ENCODE measurements at places on chromosomes 3 and 15.

DNA sequence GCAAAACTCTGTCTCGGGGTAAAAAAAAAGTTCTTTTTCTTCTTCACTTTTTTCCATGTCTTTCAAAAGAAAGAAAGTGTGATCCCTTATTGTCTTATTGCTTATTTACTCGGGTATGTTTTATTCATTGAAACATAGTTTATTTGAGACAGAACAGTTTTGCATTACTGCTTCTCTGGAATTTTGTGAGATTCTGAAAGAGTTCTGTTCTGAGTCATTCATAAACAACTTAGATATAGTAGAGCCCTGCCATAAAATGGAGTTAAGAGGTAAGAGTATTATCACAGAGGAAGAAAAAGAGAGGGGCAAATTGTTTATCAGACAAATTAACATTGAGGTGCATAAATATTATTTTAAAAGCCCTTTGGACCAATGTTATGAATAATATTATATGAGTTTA, 522.2 kb downstream of the ROBO2 start:
- H3K4me3 ChIP-seq, result no peak overlapping the region
- H3K27me3 ChIP-seq, result no peaks in the 10 kb centered on the region
- DNase-seq, result no peak
- H3K27ac ChIP-seq, result no peak overlapping the region

GRCh38 chr3:60226912-60227311, 1024.3 kb downstream of the FHIT start:
- no peak for DNase-seq
- no peak overlapping the region for H3K27ac ChIP-seq
- H3K27me3 ChIP-seq, result peaks cover 3% of the 10 kb centered on the region
- H3K4me1 ChIP-seq, result peaks cover 29% of the 10 kb centered on the region
- H3K4me3 ChIP-seq, result no peak overlapping the region

DNA sequence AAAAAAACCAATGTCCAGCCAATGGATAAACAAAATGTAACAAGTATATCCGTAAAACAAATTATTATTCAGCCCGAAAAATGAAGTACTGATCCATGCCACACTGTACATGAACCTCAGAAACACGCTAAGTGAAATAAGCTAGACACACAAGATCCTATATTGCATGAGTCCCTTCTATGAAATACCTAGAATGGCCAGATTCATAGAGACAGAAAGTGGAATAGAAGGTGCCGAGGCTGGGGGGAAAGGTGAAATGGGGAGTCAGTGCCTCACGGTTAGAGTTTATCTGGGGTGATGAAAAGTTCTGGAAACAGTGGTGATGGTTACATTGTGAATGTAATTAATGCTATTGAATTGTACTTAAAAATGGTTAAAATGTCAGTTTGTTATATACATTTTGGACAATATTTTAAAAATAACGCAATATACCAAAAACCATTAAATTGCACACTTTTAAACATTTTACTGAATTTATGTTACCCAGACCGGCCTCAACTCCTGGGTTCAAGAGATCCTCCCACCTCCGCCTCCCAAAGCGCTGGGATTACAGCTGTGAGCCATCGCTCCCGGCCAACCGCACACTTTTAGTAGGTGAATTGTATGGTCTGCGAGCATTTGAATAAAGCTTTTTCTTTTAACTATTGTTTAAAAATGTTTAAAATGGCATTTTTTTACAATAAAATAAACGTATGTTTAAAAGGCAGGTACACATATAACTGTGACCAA, 2.1 kb downstream of the RNF168 start:
- H3K4me3 ChIP-seq, result peak overlapping the region; percentile 99
- peaks cover 22% of the 10 kb centered on the region for H3K27me3 ChIP-seq
- peak overlapping the region; percentile 82 for H3K27ac ChIP-seq
- peaks cover 10% of the 10 kb centered on the region for H3K36me3 ChIP-seq

- H3K36me3 ChIP-seq, result no peaks in the 10 kb centered on the region
- H3K27ac ChIP-seq, result no peak overlapping the region
- H3K27me3 ChIP-seq, result peaks cover 14% of the 10 kb centered on the region
- peaks cover 18% of the 10 kb centered on the region for H3K4me1 ChIP-seq
- no peak for DNase-seq
Observed at GRCh38 chr15:41504751-41505492, 8.7 kb downstream of the LTK start.

DNA sequence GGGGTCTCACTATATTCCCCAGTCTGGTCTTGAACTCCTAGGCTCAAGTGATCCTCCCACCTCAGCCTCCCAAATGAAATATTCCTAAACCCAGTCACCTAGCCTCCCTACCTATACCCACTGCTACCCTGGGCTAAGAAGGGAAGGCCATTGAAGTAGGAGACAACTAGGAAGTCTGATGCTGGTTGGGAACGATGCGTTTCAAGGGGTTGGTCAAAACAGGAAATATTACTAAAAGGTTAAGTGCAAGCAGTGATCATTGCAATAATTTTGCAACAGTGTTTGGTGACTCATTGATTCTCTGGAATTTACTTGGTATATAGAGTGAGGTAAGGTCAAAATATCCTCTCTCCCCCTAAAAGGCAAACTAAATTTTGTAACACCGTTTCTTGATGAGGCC, 4.6 kb upstream of the UQCRC1 start:
- DNase-seq, result no peak
- H3K36me3 ChIP-seq, result no peaks in the 10 kb centered on the region
- H3K4me3 ChIP-seq, result no peak overlapping the region
- H3K27me3 ChIP-seq, result peaks cover 5% of the 10 kb centered on the region
- peaks cover 5% of the 10 kb centered on the region for H3K4me1 ChIP-seq

Measured in immature natural killer cell (primary cell).